ENCODE measurements at places on chromosomes 5 and 9.

DNA sequence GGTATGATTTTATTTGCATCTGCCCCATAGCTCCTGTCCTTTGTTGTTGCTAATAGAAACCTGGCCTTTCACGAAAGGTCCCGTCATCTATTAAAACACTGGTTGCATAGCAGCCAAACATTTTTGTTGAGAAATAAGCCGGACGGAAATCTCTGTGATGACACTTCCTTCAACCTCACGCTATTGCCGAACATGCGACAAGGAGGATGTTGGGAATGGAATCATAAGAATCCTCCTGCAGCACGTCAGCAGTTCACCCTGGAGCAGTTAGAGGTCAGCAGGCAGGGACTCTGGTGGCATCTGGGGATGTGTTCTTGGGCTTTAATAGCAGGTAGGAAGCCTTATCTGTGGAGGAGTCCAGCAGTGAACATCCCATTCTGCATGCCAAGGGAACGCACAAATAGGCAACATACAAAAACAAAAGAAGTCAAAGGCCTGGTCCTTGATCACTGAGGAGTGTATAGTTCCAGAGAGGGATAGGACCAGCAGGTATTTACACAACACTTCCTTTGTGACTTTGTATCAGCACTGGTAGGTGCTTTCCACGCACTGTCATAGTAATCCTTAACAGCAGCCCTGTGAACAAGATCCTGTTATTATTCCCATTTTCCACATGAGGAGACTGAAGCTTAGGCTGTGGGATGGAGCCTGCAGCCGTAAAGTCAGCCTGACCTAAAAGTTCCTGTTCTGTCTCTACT lies 33.4 kb downstream of the ARHGAP26 start:
- peak; percentile 93 for DNase-seq

- no peak for DNase-seq
Measured at GRCh38 chr5:66057239-66057638, 86.9 kb upstream of the SREK1 start.

- DNase-seq: peak; percentile 41
Measured at GRCh38 chr5:77239126-77239741, 28.8 kb downstream of the PDE8B start.

DNA sequence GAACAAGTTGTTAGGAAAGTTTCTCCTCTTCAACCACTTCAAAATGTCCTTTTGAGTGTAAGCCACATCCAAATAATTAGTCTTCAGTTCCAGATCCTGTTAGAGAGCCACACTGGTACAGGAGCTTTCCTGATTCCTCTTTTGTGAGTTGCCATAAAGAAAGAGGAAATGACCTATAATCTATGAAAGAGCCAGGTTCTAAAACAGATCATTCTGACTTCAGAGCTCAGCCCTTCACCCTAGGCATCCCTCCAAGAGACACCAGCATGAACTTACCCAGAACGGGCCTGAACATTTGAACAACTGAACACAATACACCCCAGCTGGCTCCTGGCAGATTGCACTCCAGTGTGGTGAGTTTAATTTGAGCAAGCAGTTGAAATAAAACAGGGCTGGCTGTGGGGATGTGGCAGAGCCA lies 25.7 kb downstream of the SLC1A1 start:
- DNase-seq: peak; percentile 43

- no peak for DNase-seq
Measured at GRCh38 chr9:120158221-120158620, 421.7 kb downstream of the CDK5RAP2 start.

- DNase-seq: no peak
Measured at GRCh38 chr9:138061631-138062030, 184.0 kb downstream of the CACNA1B start.

DNA sequence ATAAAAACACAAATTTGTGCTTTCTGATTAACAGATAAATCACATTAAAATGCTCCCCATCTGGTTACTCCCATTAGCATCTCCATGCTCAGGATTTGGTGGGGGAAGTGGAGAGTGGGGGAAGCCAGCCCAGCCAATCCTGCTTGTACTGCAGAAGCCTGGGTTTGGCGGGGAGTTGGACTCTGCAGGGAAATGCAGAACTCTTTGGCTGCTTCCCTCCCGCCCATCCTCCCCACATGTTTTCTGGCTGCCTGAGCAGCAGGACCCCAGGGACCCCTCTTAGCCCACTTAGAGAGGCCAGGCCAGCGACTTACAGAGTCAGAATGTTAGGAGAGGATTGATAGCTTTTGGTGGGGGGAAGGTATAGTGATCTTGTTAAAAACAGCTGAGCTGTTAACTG lies 59.5 kb upstream of the FOXI1 start:
- no peak for DNase-seq

GRCh38 chr9:130929571-130930038 lies 9.4 kb downstream of the FIBCD1 start:
- no peak for DNase-seq

DNA sequence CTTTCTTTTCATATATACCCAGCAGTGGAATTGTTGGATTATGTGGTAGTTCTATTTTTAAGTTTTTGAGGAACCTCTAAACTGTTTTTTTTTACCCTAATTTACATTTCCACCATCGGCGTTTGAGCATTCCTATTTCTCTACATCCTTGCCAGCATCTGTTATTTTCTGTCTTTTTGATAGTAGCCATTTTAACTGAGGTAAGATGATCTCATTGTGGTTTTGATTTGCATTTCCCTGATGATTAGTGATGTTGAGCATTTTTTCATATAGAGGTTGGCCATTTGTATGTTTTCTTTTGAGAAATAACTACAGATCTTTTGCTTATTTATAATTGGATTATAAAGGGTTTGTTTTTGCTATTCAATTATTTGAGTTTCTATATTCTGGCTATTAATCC lies 71.7 kb upstream of the TNC start:
- no peak for DNase-seq

DNA sequence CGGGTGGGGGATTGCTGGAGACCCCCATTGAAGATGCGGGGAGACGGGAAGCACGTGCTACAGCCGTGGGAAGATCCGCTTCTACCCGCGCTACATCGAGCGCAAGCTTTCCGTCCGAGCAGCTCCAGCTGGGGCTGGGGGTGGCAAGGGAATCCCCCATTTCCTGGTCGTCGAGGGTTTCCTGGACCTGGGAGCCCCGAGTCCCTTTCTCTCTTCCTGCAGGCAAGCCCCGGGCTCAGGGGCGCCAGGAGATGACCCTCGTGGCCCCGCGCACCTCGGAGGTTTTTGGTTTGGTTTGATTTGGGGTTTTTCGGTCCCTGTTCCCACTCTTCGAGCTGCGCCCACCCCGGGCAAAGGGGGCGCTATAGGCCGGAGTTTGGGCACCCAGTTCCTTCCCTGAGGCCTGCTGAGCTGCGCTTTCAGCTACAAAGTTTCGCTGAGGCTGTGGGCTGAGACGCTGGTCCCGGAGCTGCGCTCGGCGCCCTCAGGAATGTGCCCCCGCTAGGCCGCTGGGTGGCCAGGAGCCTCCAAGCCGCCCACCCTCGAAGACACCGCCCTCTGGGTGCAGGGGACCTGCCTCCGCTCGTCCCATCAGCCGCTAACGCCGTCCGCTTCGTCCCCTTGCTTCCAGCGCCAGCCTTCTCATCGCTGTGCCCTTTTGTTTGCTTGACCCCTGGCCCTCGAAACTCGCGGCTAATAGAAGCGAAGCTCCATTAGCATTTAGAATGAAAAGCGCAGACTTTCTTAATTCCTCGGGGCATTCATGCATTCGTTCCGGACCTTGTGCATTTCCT lies 2.9 kb downstream of the NR4A3 start:
- DNase-seq: peak; percentile 35

GRCh38 chr9:91803970-91804752 lies 145.9 kb downstream of the ROR2 start:
- DNase-seq: no peak

GRCh38 chr5:127757576-127757975 lies 54.4 kb downstream of the CCDC192 start:
- peak; percentile 87 for DNase-seq

DNA sequence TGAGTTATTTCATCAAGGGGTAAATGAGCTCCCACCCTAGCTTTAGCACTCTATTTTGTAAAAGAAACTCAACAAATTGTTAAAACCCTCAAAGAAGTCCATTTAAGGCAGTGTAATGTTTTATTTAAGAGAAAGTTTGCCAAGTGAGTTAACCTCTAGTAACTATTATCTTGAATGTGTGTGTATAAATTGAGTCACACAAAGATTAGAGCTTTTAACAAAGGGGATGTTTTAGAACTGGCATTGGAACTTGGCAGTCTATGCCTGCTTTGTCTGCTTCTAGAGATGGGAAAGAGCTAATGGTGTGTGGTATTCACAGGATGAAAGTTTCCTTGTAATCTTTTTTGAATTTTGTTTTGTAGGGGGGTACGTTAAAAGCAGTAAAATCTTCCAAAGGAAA lies 33.2 kb downstream of the KDM3B start:
- peak; percentile 68 for DNase-seq

GRCh38 chr5:56339732-56340131 lies 106.6 kb upstream of the ANKRD55 start:
- DNase-seq: no peak

GRCh38 chr5:139696894-139697658 lies 48.9 kb downstream of the CXXC5 start:
- DNase-seq: peak; percentile 77

DNA sequence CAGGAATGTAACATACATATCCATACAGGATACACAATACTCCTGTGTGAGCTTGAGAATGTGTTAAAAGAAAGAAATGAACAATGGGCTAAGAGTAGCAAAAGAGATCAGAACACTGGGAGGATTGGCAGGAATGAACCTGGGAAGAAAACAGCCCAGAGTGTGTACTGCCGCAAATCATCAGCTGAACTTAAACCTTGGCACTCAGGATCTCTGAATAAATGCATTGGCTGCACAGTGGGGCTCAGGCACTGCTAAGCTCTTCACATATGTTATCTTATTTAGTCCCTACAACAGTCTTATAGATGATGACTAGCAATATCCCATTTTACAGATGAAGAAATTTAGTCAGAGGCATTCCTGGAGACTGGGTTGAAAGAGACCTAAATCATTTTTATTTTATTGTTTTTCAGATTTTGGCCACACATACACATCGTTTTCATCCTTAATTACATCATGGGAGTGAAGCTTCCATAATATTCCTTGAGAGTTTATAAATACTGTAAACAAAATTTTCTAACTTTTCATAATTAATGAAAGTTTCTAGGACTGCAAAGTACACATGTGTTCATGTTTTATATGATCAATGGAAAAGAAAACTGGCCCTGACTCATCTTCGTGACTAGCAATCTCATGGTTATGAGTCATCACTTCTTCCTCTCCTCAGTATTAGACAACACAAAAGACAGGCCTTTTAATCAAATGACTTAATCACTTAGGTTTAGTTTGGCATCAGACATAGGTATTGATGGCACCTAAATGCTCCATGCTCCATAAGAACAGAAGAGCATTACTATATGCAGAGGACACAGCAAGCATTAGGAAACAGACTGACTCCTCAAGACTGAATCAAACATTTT lies 59.2 kb downstream of the CDH18 start:
- peak; percentile 81 for DNase-seq

DNA sequence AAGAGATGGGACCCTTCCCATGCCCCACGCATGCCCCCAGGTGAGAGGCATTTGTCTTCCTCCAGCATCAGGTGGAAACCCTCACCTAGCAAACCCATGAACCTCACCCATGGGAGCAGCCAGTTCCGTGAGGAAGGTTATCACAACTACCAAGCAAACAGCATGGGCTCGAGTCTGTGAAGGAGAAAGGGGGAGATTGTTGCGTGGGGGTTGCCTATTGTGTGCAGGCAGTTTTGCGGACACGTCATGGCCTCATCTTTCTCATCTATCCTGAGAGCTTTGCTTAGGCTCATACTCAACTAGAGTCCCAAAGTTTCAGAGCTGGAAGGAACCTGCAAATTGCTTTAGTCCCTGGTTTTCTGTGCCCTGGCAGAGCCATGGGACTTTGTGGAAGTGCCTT lies 73.6 kb upstream of the TGFBR1 start:
- no peak for DNase-seq

GRCh38 chr9:6000955-6001354 lies 14.5 kb downstream of the RANBP6 start:
- no peak for DNase-seq

- DNase-seq: peak; percentile 28
Measured at GRCh38 chr9:26723486-26723885, 169.1 kb downstream of the CAAP1 start.

GRCh38 chr5:1444361-1445189 lies 665 bp downstream of the SLC6A3 start:
- no peak for DNase-seq

DNA sequence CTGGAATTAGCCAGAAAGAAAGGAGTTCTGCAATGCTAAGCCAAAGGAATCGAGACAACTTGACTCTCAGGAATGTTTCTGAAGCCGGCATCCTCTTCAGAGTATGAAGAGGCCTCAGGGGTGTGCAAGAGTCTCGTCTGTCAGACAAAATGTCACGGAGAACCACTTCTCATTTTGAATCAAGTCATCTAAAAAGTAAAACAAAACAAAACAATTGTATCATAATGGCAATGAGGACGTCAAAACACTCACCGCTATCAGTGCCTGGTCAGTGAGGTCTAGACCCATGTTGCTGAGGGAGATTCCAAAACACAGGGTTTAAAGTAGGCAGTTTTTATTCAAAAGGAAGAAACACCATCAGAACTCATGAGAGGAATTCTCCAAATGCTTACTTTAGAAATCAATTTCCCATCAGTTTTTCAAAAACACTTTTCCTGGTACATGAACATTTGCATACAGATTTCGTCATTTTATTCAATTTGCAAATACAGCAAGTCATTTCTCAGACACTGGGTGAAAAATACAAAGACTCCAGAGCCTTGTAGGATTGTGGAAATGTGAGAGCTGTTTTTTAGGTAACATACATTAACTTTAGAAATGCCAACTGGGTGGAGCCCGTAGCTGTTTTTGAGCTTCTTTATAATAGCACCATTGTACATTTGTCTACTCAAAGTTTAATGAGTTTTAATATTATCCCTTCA lies 89.5 kb upstream of the MAP3K1 start:
- peak; percentile 5 for DNase-seq

- DNase-seq: no peak
Measured at GRCh38 chr9:73176450-73176875, 24.8 kb downstream of the ANXA1 start.

- DNase-seq: peak; percentile 77
Measured at GRCh38 chr9:113807173-113808061, 68.7 kb upstream of the ZNF618 start.

DNA sequence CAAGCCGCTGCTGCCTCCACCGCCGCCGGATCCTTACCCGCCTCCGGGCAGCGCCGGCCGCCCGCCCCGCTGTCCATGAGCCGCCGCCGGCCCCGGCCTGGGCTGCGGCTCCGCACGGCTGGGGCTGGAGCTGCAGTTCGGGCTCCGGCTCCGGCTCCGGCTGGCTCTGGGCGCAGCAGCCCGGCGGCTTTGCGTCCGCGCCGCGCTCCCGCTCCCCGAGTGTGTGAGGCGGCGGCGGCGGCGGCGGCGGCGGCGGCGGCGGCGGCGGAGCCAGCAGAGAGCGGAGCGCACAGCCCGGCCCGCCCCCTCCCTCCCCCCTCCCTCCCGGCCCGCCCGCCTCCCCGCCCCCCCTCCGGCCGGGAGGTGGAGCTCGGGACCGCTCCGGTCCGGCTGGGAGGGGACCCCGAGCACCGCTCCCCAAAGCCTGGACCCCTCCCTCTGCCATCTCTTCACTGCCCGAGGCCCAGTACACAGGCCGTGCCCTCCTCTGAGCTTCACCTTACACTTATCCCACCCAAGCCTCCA lies at the start of gene PCDH1:
TSS of gene PCDH1 (minus strand) at position 225 of the 525 bp plus-strand sequence. CDS start at position 77, 148 bp downstream.
- DNase-seq: peak; percentile 27

All from fibroblast of pulmonary artery (primary cell).